ENCODE measurements at places on chromosomes 6 and 20.

DNA sequence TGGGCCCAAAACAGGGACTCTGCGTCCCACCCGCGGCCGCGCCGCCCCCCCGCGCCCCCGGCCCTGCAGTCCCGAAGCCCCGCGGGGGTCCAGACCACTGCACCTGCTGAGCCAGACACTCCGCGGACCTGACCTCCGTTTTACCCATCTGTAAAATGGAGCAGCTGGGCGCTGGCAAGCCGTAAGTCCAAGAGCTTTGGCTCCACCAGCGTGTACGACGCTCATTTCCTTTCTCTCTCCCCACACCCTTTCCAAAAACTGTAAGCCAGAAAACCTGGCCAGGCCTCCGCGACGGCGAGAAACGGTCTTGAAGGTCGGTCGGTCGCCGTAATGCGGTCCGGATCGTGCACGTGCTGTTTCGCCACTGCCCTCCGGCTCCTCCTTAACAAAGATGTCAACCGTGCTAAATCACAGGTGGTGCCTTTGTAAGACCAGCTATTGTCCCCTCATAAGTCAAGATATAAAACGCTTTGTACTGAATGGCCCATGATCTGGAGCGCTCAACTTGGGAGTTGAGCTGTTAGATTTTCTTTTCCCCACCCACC, 7.8 kb upstream of the NR2E1 start:
- no peak for DNase-seq

GRCh38 chr6:68635706-68636513, 828 bp downstream of the ADGRB3 start:
- no peak for DNase-seq

- DNase-seq: no peak
Observed at GRCh38 chr6:133165235-133165634, 75.9 kb upstream of the EYA4 start.

GRCh38 chr6:16855460-16855859, 94.2 kb upstream of the ATXN1 start:
- no peak for DNase-seq

DNA sequence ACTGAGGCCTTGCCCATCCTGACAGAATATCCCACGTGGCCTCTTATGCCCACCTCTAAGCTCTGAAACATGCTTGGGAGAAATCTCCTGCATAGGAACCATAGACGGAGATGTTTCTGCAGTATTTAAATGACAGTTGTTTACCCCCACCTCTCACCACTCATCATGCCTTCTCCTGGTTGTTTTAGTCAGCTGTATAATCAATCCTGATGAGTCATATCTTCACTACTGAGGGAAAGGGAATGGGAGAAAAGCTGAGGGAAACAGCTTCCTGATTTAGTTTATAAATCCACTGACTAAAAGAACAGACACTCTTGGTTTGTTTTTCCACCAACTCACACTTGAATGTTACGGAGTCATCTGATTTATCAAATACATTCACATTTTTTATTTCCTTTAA, 113.2 kb upstream of the TENT5A start:
- no peak for DNase-seq

DNA sequence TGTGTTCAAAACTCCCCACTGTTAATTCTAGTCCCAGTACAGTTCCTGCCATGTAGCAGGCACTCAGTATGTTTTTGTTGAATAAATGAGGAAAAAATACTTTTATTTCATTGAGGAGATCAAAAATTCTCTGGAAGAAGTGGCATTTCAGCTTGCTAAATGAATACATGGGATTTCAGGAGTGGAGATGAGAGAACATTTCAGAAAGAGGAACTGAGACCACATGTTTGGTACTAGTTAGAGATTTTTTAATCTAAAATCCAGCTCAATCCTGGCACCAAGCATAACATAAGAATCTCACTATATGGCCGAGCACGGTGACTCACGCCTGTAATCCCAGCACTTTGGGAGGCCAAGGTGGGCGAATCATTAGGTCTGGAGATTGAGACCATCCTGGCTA, 75.4 kb downstream of the BTBD9 start:
- DNase-seq: no peak

- DNase-seq: no peak
Observed at GRCh38 chr6:15513131-15513771, 149.6 kb downstream of the DTNBP1 start.

DNA sequence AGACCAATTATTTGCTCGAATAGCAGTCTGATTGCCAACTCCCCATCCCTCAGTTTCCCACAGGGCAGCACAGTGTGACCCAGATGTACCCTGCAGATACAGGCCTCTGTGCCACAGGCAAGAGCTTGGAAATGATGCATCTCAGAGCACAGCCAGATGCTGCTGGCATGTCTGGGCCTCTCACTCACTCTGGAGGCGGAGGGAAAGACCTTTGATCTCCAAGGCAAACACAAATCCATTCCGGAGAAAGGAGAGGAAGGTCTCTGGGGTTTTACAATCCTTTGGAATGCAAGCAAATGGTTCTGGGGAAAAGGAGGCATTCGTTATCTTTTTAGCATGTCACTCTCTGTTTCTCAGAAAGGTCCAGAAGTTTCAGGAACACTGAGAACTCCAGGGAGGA, 74.2 kb downstream of the RIOK1 start:
- DNase-seq: no peak

- no peak for DNase-seq
Observed at GRCh38 chr6:134098276-134098675, 45.9 kb upstream of the SLC2A12 start.

Data from stimulated activated CD4-positive, alpha-beta T cell treated with anti-CD3 and anti-CD28 coated beads, Interleukin-12 subunit alpha, Interleukin-12 subunit beta, amount 100 ng/mL, for 4 hours (primary cell).